ENCODE measurements at places on chromosomes 16 and 17.

- no peak for DNase-seq
Measured at GRCh38 chr16:72474501-72475123, 302.7 kb upstream of the PMFBP1 start.

GRCh38 chr16:569445-570254, at the start of gene PIGQ:
Gene PIGQ, plus strand, starts transcription at chr16:569968. Its CDS starts 4,107 bp downstream, at chr16:574075.
- DNase-seq = peak; percentile 81

GRCh38 chr17:50507871-50508572, at the start of gene MYCBPAP:
Gene MYCBPAP, plus strand, starts transcription at chr17:50508439. Its CDS starts 236 bp downstream, at chr17:50508675.
- DNase-seq = peak; percentile 85

- DNase-seq = no peak
Measured at GRCh38 chr17:74012465-74012864, 191.0 kb upstream of the RPL38 start.

DNA sequence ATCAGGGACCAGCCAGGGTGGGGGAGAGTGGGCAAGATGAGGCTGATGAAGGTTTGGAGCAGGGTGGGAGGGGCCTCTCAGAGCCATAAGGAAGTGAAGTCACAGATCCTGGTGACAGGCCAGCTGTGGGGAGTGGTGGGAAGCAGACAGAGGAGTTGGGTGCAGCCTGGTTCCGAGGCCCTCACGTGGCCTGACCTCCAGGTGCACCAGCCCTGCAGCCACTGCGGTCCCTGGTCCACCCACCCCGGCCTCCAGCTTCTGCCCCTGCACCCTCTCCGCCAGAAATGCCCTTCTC, 3.9 kb upstream of the ZFPM1 start:
- no peak for DNase-seq

DNA sequence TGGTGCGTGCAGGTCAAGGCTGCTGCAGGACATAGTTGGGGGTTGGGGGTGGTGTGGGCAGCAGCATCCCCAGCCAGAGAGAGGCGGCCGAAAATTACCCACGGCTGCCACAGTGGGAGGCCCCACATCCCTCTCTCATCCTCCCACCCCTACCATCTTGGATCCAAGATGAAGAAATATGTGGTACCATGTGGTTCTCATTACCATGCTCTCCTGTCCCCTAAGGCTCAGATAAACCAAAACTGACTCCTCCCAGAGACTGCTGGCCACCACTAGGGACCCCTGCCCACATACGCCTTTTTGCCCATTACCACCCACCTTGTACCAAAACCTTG, 120.4 kb downstream of the HIC1 start:
- no peak for DNase-seq

DNA sequence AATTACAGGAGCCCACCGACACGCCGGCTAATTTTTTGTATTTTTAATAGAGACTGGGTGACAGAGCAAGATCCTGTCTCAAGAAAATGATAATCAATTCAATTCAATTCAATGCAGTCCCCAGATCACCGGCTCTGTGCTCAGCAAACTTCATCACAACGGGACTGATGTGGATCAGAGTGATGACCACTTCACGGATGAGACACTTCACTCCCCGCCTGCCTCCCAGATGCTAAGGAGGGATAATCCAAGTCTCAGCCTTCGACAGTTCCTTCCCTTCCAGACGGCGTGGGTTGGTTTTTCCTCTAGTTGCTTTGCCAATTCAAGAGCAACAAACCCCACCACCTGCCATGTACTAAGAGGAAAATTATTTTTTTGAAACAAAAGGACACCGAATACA, 93.8 kb downstream of the ZDHHC7 start:
- no peak for DNase-seq

- no peak for DNase-seq
Measured at GRCh38 chr17:29642171-29642611, 19.5 kb upstream of the CORO6 start.

GRCh38 chr16:17389384-17389783, 81.4 kb downstream of the XYLT1 start:
- DNase-seq = no peak

GRCh38 chr17:57403236-57403635, 146.9 kb downstream of the MSI2 start:
- no peak for DNase-seq

DNA sequence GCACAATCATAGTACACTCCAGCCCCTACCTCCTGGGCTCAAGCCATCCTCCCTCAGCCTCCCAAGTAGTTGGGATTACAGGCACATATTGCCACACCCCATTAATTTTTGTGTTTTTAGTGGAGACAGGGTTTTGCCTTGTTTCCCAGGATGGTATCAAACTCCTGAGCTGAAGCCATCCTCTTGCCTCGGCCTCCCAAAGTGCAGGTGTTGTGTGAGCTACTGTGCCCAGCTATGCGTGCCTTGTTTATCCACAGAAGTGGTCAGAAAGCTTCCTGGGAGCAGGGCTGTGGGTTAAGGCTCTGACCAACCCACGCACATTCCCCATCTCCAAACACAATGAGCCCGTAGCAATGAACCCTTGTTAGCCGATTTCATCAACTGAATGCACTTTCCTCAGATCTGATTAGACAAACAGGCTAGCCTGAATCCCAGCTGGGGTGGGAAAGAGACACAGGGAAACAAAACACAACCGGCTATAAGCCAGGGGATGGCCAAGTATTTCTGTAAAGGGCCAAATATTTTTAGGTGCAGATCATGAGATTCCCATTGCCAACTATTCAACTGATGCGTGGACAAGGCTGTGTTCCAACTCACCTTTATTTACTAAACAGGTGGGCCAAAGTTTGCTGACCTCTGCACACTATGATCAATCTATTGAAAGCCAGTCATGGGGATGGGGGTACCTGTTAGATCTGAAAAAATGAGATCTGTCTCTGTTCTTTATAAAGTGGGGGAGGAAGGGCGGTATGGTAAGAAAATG, 193.6 kb downstream of the CPPED1 start:
- no peak for DNase-seq

DNA sequence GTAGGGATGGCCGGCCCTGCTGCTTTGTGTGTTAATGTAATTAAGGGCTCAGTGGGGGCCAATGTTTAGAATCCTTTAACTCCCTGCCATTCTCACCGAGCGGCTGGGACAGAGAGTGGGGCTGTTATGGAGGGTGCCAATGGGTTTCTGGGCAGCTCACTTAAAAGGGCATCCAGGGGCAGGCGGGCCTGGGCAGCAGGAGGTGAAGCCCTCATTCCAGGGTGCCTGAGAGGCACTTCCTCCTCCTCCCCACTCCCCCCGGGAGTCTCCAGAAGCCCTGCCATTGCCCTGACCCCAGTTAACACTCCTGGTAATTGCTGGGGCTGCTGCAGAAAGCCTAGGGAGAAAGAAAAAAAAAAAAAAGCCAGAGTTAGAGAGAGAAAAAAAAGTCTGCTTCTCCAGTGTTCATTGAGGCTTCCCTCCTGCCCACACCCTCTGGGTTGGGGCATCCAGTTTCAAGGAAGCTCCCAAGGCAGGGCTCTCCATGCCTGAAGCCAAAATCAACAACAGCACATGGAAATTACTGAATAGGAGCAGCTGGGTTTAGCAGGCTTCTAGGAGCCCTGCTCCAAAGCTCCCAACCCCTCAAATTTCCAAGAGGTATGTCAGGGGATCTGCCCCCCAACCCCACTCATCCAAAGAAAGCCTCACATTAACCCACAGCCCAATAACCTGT, 28.0 kb downstream of the CUEDC1 start:
- no peak for DNase-seq

- peak; percentile 50 for DNase-seq
Measured at GRCh38 chr16:30122604-30123160, 338 bp downstream of the MAPK3 start.
